Fibroblast of mammary gland (primary cell): ENCODE measurements at places on chromosomes 7 and 10.

DNA sequence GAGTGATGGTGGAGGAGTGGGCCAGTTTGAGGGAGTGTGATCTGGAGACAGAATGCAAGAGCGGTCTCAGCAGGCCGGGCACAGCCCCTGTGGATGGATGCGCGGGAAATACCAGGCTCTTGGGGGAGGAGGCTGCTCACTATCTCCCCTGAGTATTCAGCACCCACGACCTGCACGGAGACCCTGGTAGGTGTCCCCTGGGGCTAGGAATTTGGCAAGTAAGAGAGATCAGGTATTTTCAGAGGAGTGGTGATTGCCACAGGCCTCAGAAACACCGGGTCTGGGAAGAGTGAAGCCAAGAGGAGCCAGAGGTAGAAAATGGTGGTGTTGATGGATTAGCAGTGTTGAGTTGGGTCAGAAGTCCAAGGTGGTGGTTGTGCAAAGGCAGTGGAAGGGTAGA is 426.3 kb downstream of the PAXIP1 start:
- no peak for DNase-seq

GRCh38 chr7:80981405-80981804 is 62.6 kb upstream of the SEMA3C start:
- DNase-seq = no peak

- DNase-seq = peak; percentile 99
Observed at GRCh38 chr10:4352414-4352961, 473.5 kb upstream of the AKR1E2 start.

DNA sequence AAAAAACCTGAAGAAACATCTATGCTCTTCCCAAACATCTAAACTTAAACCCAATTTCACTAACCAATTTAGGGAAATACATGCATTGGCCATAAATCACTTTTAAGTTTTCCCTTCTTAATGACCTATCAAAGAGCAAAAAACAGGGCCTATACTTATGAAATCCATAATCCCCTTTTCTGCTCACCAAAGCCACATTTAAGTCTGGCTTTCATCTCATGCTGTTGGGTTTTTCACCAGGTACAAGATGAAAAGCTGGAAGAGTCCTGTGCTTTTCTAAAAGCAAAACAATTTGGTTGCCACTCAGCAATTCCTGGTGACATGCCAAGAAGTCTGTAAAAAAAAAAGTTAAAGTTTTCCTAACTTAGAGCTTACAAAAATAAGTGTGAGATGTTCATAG is 92.6 kb downstream of the HPSE2 start:
- no peak for DNase-seq

- DNase-seq = no peak
Observed at GRCh38 chr7:159310457-159311171, 165.9 kb upstream of the VIPR2 start.
